ENCODE measurements at places on chromosomes 7 and 10. TPM values are rescaled to one million over a fixed set of nuclear protein-coding genes. Genes with fewer than 3 reads are reported as not detected.

Gene OR2A1
- total RNA-seq = 0.13 TPM

Gene AKR1C8
- total RNA-seq = not detected

Gene PCDH15
- total RNA-seq = not detected

Gene TMUB1
- 43.3 TPM for total RNA-seq

Gene C10orf143
- not detected for total RNA-seq

Gene BTBD16
- not detected for total RNA-seq

Gene HMX2
- not detected for total RNA-seq

Gene RNLS
- total RNA-seq = 15.3 TPM

GRCh38 chr7:1691601-1692514 lies 21.8 kb downstream of the ELFN1 start:
- no peak for DNase-seq

- no peak for DNase-seq
Observed at GRCh38 chr7:107219563-107220244, 50.9 kb downstream of the HBP1 start.

GRCh38 chr7:69739931-69740431 lies 141.7 kb downstream of the AUTS2 start:
- DNase-seq = peak; percentile 47

DNA sequence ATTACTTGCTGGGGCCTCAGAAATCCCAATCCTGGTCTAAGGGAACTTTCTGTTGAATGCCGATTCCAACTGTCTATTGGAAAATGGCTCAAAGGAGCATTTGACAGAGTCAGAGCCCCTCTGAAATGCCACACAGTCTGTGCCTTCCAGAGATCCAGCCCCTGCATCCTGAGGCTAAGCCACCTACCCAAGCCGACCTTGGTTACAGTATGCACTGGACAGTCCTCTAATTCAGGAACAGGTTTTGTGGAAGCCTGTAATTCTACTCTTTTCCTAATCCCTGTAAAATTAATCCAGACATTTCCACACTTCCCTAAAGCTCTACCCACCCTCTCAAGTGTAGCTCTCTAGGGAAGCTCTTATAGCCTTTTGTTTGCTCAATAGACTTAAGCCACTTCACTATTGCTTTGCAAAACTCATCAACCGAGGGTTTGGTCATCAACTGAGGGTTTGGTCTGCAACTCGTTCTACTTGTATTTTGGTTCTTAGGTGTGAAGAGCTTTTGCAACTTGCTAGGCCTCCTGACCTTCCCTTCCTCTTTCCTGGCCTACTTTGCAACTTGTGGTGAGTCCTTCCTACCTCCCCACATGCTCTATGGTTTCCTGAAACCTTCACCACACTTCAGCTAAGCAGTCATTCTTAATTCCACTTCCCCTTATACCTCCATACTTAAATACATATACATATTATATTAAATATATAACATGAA lies 364.8 kb downstream of the SFMBT2 start:
- DNase-seq = no peak

DNA sequence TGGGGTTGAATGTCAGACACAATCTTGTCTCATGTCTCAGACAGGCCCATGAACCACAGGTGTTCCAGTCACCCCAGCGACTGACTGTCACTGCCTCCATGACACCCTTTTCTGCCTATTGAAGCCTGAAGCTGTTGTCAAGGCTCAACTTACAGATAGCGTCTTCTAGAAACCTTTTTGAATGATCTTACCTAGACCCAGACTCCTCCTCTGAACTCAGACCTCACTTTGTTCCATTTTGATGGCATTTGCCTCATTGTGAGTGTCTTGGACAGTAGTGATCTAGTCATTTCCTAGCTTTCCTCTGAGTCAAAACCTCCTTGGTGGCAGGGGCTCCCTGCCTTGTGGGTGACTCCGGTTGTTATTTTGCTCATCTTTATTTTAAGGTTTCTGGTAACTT lies 98.3 kb upstream of the AGK start:
- no peak for DNase-seq

DNA sequence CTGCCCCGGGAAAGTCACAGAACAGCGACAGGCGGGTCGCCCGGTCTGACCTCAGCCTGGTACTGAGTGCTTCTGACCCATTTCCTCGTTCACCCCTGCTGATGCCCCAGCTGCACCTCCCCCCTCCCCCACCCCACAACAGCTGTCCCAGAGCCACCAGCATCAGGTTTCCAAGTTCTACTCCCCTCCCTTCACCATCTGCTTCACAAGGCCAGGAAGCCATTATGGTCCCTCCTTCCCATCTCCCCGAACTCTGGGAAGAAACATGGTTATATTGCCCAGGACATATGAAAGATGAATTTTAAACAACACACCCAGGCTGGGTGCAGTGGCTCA lies 301.9 kb upstream of the GALNT17 start:
- DNase-seq = no peak

- no peak for DNase-seq
Observed at GRCh38 chr7:17093461-17093860, 205.0 kb upstream of the AHR start.

DNA sequence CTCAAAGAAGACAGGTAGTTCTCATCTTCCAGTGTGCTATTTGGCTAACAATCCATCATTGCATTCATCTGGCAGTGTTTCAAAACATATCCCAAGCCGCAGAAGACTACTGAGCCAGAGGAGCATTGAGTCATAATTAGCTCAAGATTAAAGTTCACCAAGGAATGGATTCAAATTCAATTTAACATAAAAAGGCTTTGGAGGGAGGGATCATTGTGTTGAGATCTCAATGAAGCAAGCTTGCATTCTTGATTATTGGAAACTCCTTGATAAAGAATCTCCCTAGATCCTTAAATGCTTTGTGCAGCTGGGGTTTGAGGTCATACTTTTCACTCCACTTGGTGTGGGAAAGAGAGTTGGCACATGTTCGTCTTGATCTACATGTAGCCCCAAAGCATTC lies 142.8 kb upstream of the SEMA3A start:
- peak; percentile 22 for DNase-seq

DNA sequence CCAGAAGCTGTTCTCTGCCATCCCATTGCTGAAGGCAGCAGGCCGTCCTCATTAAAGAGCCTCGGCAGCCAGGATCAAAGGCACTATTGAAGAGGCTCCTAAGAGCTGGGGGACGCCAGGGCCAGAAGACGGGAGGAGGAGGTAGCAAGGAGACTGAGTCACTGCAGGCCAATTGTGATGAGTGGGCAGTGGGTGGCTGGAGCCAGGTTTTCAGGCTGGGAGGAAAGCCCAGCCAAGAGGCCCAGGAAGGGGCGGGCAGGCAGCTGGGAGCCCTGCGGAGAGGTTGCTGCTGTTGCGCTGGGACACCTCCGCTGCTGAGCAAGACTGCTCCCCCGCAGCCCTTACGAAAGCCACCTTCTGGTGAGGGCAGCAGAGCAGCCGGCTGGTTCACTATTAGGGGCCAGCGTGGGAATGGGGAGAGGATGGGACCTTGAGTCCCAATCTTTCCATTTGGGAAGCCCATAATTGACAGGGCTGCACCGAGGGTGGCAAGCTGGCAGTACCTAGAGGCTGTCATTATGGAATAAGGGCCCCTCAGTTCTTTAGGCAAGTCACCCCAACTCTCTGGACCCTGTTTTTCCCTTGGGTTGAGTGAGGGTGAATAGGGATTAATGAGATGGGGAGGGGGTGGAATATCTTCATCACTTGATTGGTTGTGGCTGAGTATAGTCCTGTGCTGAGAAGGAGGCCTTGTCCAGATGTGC lies 48.4 kb downstream of the UNC5B start:
- peak; percentile 96 for DNase-seq

DNA sequence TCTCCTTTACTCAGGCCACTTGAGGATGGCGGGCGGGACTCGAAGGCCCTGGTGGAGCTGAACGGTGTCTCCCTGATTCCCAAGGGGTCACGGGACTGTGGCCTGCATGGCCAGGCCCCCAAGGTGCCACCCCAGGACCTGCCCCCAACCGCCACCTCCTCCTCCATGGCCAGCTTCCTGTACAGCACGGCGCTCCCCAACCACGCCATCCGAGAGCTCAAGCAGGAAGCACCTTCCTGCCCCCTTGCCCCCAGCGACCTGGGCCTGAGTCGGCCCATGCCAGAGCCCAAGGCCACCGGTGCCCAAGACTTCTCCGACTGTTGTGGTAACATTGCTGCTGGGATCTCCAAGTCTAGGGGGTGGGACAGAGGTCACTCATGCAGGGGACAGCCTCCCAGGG lies 65.7 kb downstream of the GTF2IRD1 start:
- no peak for DNase-seq

DNA sequence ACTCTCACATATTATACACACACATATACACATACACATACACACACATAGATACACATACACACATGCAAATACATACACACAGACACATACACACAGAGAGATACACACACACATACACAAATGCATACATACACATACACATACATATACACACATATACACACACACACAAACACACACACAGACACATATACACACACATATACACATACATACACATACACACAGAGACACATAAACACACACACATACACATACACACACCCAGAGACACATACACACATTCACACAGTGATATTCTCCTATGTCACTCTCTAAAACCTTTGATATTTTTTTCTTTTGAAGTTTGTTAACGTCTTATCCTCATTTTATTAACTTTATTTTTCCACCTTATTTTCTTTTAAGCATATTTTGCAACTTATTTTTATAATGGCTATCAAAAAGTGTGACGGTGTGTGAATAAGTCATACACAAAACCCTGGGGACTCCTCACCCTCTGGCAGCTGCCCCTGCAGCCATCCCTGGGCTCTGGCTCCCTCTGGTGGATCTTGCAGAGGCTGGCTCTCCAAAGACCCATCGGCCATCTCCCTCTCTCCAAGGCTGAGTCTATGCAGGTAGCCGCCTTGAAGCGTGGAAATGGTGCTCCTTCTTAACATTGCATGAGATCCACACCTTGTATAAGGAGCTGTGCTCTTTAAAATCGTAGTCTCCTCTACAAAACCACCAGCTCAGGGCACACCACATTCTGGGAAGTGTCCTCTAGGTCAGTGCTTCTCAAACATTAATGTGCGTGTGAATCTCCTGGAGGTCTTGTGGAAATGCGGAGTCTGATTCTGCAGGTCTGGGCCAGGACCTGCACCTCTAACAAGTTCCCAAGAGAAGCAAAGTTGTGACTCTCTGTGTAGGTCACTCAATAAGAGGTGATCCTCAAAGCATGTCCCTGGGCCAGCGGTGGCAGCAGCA lies 4.1 kb upstream of the C10orf120 start:
- DNase-seq = peak; percentile 87

DNA sequence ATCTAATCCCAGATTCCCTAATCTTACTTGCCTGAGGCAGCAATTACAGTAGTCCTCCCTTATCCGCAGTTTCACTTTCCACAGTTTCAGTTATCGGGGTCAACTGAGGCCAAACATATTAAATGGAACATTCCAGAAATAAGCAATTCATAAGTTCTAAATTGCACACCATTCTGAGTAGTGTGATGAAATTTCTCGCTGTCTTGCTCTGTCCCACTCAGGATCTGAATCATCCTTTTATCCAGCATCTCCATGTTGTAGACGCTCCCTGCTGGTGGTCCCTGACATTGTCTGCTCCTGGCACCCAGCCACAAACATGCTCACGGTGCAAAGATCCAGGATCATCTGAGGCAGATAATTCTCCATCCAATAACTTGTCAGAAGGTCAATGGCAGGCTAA lies 128.7 kb upstream of the CXCL12 start:
- DNase-seq = peak; percentile 78

- no peak for DNase-seq
Observed at GRCh38 chr10:93438613-93439253, 43.4 kb downstream of the MYOF start.

DNA sequence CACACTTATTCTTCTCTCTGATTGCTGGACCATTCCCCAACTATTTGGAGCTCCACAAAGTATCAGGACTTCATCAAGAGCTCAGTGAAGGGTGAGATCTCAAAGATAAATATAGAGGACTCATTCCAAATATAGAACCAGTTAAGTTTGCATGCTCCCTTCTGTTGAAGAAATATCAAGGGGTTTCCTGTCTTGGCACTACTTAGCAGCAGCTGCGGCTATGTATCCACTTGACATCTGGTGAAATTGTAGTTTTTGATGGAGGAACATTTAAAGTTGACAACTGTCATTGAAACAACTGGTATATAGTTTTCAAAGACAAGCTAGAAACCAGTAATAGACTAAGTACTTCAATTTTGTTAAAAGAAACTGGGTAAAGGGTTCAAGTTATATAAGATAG lies 1.0 kb upstream of the SPAG6 start:
- DNase-seq = no peak

DNA sequence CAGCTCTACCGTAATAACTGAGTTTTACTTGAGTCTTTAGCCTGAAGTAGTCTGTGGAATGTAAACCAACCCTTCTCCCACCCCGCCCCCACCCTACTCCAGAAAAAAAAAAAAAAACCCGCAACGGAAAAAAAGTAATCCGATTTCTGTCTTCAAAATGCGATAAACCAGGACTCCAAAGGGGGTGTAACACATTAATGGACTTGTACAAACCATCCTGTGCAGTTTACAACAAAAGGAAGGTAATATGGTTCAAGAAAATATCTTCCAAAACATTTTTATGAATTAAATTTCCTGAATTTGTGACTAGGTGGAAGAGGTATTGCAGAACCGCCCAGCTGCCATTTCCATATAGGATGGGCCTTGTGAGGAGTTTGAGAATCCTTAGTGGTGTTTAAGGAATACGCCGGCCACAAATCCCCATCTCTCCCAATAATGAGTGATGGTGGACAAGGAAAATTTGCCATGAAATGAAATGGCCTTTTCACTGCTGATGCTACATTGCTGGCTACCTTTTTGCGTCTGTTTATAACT lies 10.6 kb downstream of the SKIDA1 start:
- DNase-seq = no peak

- DNase-seq = no peak
Observed at GRCh38 chr7:5517057-5517456, 93.4 kb upstream of the TNRC18 start.

GRCh38 chr7:155660758-155661093 lies 16.3 kb downstream of the RBM33 start:
- DNase-seq = no peak

DNA sequence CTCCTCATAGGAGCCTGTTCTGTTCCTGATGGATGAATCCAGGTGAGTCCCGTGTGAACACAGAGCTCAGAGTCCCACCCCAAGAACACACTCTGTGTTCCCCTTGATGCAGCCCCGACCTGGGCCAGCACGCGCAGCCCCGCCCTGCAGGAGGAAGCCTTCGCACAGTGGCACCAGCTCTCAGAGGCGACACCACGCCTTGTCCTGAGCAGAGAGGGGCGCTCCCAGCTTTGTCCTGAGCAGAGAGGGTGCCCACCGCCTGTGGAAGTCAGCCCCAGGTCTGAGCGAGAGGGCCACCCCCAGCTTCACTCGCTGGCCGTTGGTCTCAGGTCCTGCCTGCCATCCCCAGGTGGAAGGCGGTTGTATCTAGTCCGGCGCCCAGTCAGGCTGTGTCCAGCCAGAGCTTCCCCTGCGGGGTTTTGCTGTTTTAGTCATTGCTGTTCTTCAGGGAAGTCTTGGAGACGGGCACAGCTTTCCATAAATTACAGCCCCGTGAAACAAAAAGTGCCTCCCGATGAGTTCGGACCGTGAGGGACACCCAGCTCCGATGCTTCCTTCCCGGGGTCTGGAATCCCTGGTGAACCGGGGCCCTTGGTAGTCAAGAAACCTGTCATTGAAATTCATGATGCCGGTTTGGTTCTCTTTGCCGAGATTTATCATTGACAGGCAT lies 43.6 kb downstream of the NKX6-2 start:
- DNase-seq = no peak

GRCh38 chr7:110387689-110388088 lies 703.2 kb upstream of the LRRN3 start:
- no peak for DNase-seq

Data from GM23248 (cell line).